ENCODE measurements at places on chromosomes 2 and 18. TPM values are rescaled to one million over a fixed set of nuclear protein-coding genes. Genes with fewer than 3 reads are reported as not detected.

The POTEC gene
- not detected for total RNA-seq

The CLIP4 gene
- total RNA-seq, result 46.6 TPM

GRCh38 chr2:80737047-80737446, 432.5 kb upstream of the LRRTM1 start:
- H3K27ac ChIP-seq, result no peak overlapping the region
- no peaks in the 10 kb centered on the region for H3K36me3 ChIP-seq
- no peaks in the 10 kb centered on the region for H3K4me1 ChIP-seq
- no peak overlapping the region for H3K4me3 ChIP-seq
- DNase-seq, result no peak
- no peaks in the 10 kb centered on the region for H3K27me3 ChIP-seq

- H3K36me3 ChIP-seq, result no peaks in the 10 kb centered on the region
- no peaks in the 10 kb centered on the region for H3K4me1 ChIP-seq
- no peak for DNase-seq
- H3K27me3 ChIP-seq, result no peaks in the 10 kb centered on the region
These were observed 193.3 kb downstream of the IKZF2 start for GRCh38 chr2:212958133-212958532.

The SYT4 gene
- total RNA-seq, result 5.2 TPM

The TAF1B gene
- total RNA-seq, result 14.4 TPM

DNA sequence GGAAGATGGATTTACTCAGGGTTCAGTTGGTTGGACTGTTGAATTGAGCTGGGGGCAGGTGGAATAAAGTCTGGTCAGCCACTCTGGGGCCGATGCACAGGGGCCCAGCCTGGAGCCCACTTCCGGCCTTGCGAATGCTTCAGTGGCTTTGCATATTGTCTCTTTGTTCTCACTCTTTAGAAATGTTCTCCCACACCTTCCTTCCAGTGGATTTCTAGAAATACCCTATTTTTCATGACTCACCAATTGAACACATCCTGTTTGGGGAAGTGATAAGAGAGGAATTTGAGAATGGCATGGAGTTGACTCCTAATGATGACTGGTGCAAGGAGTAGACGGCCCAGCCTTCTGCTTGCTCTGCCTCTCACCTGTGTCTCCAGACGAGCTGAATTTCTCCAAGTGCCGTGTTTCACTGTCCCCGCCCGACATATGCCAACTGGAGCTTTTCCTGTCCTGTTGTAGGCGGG, 28.1 kb downstream of the ASAP2 start:
- H3K27ac ChIP-seq, result peak overlapping the region; percentile 61
- no peaks in the 10 kb centered on the region for H3K27me3 ChIP-seq
- peaks cover 53% of the 10 kb centered on the region for H3K4me1 ChIP-seq

The SOX11 gene
- total RNA-seq, result not detected

The USP37 gene
- 26.2 TPM for total RNA-seq

GRCh38 chr2:57177176-57177575, 869.4 kb upstream of the VRK2 start:
- no peaks in the 10 kb centered on the region for H3K4me1 ChIP-seq
- H3K4me3 ChIP-seq, result no peak overlapping the region
- H3K36me3 ChIP-seq, result no peaks in the 10 kb centered on the region
- no peaks in the 10 kb centered on the region for H3K27me3 ChIP-seq
- DNase-seq, result no peak

DNA sequence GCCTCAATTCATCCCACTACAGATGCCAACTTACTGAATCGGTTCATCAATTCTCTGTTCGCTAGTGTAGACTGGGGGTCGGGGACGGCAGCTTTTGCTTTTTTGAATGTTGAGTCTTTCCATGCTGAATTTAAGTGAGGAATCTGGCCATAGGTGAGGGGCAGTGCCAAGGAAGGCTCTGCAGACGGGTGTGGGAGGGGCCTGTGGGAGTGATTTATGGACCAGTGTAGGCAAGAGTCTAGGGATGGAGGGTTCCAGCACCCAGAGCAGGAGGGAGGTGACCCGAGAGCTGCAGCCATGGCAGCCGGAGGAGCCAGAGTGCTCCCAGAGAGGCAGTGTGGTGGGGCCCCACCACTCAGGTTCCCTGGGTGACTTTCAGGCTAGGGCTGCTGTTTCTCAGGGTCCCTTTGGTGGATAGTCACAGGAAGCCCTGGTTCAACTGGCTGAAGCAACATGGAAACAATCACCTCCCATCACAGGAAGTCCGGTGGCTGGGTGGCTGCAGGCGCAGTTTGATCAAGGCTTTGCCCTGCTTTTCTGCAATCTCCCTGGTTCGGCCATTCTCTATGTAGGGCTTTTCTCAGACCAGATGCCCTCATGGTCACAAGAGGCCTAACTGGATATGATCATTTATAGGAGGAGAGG, 16.9 kb upstream of the TEX44 start:
- no peaks in the 10 kb centered on the region for H3K27me3 ChIP-seq
- H3K27ac ChIP-seq, result no peak overlapping the region
- DNase-seq, result no peak
- no peaks in the 10 kb centered on the region for H3K4me1 ChIP-seq
- H3K4me3 ChIP-seq, result no peak overlapping the region

- no peaks in the 10 kb centered on the region for H3K36me3 ChIP-seq
- H3K4me3 ChIP-seq, result no peak overlapping the region
- DNase-seq, result no peak
- no peak overlapping the region for H3K27ac ChIP-seq
These were observed 31.2 kb upstream of the EN1 start for GRCh38 chr2:118878531-118879149.

DNA sequence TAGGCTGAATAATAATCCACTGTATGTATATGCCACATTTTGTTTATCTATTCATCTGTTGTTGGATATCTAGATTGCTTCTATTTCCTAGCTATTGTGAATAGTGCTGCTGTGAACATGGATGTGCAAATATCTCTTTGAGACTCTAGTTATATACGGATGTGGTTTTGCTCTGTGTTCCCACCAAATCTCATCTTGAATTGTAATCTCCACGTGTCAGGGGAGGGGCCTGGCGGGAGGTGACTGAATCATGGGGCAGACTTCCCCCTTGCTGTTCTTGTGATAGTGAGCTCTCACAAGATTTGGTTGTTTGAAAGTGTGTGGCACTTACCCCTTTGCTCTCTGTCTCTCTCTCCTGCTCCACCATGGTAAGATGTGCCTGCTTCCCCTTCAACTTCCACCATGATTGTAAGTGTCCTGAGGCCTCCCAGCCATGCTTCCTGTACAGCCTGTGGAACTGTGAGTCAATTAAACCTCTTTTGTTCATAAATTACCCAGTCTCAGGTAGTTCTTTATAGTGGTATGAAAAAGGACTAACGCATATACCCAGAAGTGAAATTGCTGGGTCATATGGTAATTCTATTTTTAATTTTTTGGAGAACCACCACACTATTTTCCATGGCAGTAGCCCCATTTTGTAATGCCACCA, 86.1 kb upstream of the UPP2 start:
- H3K27ac ChIP-seq, result no peak overlapping the region
- no peak for DNase-seq
- no peaks in the 10 kb centered on the region for H3K36me3 ChIP-seq
- no peaks in the 10 kb centered on the region for H3K27me3 ChIP-seq
- H3K4me3 ChIP-seq, result no peak overlapping the region

The SLC9A4 gene
- total RNA-seq, result 0.11 TPM

GRCh38 chr2:240662681-240663080, 20.0 kb downstream of the AQP12B start:
- H3K36me3 ChIP-seq, result no peaks in the 10 kb centered on the region
- no peaks in the 10 kb centered on the region for H3K27me3 ChIP-seq
- H3K4me1 ChIP-seq, result no peaks in the 10 kb centered on the region
- no peak for DNase-seq
- no peak overlapping the region for H3K27ac ChIP-seq

DNA sequence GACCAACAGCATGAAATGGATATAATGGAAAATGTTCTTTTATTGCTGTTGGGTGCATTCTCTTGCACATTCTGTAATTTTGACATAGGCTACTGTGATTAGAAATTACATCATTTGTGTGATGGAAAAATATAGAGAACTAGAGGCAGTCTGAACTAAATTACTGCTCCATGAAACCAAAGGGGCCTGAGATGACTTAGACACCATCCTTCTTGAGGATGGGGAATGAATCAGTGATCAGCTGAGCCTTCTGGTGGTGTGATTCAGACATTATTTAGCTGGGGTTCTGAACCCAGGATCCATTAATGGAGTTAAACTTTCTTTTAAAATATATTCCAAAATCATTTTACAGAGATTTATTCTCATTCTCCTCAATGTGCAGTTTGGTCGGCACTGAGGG, 135.8 kb downstream of the LDLRAD4 start:
- no peaks in the 10 kb centered on the region for H3K27me3 ChIP-seq
- DNase-seq, result no peak
- H3K4me3 ChIP-seq, result no peak overlapping the region
- no peak overlapping the region for H3K27ac ChIP-seq

The CCDC150 gene
- 0.83 TPM for total RNA-seq

The LIMS2 gene
- 8.9 TPM for total RNA-seq

The FSHR gene
- 1.8 TPM for total RNA-seq

DNA sequence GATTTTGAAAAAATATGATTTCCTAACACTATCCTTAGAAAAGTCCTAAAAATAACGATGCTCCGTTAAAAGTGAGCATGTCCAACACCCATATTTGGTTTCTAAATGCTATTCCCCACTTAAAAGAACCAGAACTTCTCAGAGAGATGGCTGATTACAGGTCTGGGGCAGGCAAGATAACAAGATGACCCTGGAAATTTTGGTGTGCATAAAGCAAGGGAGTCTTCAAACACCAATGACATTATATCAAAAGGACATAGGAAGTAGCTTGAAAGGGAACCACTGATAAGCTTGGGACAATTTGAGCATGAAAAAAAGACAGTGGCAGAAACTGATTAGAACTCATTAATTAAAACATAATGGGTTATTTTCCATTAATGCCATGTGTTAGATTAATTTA, 17.9 kb downstream of the STK17B start:
- H3K36me3 ChIP-seq, result no peaks in the 10 kb centered on the region
- DNase-seq, result no peak
- H3K27ac ChIP-seq, result no peak overlapping the region
- H3K4me1 ChIP-seq, result no peaks in the 10 kb centered on the region

- no peaks in the 10 kb centered on the region for H3K27me3 ChIP-seq
- H3K27ac ChIP-seq, result no peak overlapping the region
- H3K36me3 ChIP-seq, result no peaks in the 10 kb centered on the region
- no peaks in the 10 kb centered on the region for H3K4me1 ChIP-seq
These were observed 108.5 kb upstream of the LYPD6 start for GRCh38 chr2:149221898-149222297.

DNA sequence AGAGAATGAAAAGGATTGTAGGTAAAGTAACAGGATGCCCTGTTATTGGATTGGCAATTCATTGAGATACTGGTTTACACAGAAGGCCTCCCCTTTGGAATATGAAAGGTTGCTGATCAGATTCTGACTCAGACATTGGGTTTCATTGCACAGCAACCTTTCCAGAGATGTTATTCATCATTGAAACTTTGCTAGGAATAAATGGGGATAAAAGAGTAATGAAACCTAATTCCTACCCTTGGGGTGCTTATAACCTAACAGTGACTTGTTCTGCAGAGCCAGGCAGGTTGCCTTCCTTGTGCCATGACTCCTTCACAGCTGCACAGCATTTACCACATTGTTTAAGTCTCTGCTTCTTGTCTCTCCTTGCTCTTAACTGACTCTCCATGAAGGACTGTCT, 5.0 kb downstream of the NAB1 start:
- DNase-seq, result no peak
- no peaks in the 10 kb centered on the region for H3K27me3 ChIP-seq
- H3K4me1 ChIP-seq, result peaks cover 3% of the 10 kb centered on the region
- H3K36me3 ChIP-seq, result no peaks in the 10 kb centered on the region

- peaks cover 3% of the 10 kb centered on the region for H3K4me1 ChIP-seq
- no peak for DNase-seq
- H3K4me3 ChIP-seq, result no peak overlapping the region
- H3K27me3 ChIP-seq, result no peaks in the 10 kb centered on the region
These were observed 22.6 kb upstream of the DAPL1 start for GRCh38 chr2:158772306-158773078.

The TSPYL6 gene
- total RNA-seq, result 0.10 TPM

The KIAA2012 gene
- 5.2 TPM for total RNA-seq

The OXER1 gene
- 1.5 TPM for total RNA-seq

DNA sequence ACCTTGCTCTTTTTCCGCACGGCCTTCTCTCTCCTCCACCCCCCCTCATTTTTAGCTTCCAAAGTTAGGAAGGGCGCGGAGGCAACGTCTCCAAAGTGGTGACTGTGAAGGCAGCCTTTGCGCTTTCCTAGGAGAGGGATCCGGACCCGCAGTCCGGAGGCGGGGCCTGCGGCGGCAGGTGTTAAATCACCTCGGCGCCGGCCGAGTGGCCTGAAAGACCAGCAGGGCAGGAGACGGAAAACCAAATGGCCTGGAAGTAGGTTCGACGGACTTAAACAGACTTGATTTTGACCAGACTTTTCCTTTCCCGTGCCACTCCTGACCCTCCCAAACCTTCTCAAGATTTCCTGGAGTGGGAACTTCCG, 615 bp downstream of the GORASP2 start:
- no peaks in the 10 kb centered on the region for H3K36me3 ChIP-seq
- H3K27me3 ChIP-seq, result no peaks in the 10 kb centered on the region
- peak overlapping the region; percentile 79 for H3K4me3 ChIP-seq

- no peak overlapping the region for H3K27ac ChIP-seq
- no peak for DNase-seq
- H3K27me3 ChIP-seq, result no peaks in the 10 kb centered on the region
- H3K36me3 ChIP-seq, result no peaks in the 10 kb centered on the region
- no peak overlapping the region for H3K4me3 ChIP-seq
These were observed 213.2 kb downstream of the HDAC4 start for GRCh38 chr2:239187464-239188253.

DNA sequence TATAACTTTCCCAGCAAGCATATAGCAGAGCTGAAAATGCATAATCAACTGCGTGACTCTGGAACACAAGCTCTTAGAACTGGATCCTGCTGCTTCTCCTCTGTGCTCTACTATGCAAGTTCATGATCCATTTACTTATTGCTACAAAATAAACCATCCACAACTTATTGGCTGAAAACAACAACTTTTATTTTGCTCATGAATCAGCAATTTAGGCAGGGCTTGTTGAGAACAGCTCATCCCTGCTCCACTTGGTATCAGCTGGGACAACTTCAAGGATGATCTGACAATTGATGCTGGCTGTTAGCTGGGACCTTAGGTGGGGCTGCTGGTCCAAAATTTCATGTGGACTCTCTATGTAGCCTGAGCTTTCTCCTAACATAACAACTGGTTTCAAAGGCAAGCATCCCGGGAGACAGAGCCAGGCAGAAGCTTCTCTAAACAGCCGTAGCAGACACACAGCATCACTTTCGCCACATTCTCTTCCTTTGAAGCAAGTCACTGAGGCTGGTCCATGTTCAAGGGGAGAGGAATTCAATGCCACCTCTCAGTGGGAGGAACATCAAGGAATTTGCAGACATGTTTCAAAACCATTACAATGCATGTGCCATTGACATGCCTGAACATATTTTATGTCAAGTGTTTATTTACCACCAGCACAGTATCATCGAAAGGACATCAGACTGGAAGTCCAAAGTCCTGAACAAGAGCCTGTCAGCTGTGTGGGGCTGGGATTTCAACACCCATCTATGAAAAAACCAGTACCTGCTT, 153.1 kb upstream of the PKDCC start:
- H3K4me1 ChIP-seq, result peaks cover 4% of the 10 kb centered on the region
- no peak overlapping the region for H3K4me3 ChIP-seq
- H3K27me3 ChIP-seq, result no peaks in the 10 kb centered on the region

The CBLN2 gene
- not detected for total RNA-seq
